ENCODE measurements at places on chromosomes 2 and 18. TPM values are rescaled to one million over a fixed set of nuclear protein-coding genes. Genes with fewer than 3 reads are reported as not detected.

DNA sequence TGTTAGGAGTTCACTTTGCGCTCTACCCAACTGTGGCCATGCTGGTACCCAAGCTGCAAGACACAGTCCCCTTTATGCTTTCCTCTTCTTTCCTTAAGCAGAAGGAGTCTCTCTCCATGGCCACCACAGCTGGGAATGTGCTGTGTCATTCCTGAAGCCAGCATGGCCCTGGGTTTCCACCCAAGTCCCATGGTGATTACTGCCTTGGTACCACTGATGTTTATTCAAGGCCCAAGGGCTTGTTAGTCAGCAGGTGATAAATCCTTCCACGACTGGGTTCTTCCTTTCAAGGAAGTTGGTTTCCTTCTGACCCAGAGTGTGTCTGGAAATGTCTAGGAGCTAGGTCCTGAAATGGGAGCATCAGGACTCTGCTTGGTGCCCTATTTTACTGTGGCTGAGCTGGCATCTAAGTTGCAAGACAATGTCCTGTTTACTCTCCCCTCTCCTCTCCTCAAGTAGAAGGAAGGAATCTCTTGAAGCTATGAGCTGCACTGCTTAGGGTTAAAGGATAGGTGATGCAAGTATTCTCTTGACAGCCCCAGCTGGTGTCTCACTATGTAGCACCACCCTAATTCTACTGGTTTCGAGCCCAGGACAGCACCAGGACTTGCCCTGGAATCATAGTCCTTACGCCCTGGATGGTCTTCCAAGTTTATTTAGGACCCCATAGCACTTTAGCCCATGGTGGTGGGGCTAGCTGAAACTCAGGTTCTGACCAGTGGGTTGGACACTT lies 18.7 kb upstream of the NUP35 start:
- no peak for DNase-seq

DNA sequence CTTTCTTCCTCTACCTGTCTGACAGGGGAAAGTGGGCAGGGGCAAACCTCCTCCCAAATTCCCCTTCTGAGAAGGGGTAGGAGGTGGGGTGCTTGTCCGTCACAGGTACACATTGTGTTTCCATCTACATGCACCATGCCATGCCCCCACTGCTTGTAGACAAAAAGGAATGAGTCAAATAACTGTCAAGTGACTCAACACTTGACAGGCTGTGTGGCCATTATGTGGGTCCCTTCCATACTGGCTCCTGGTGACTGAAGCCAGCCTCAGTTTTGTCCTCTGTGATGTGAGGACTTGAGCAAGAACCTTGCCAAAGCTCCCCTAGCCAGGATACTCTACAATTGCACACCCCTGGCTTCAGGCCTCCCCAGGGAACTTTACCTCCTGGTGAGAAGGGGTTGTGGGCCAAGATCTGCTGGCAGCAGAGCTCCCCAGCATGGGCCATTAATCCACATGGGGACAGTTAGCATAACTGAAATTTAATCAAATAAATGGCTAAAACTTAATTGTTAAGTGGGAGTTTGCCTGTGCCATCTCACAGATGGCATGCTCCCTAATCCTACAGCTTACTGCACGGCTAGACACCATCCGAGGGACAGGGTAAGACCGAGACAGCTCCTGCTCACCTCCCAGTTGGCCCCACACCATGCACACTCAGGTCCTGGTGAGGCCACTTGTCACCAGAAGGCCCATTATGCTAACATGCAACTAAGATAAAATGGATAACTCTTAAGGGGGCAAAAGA lies 140.2 kb downstream of the BCL11A start:
- no peak for DNase-seq

DNA sequence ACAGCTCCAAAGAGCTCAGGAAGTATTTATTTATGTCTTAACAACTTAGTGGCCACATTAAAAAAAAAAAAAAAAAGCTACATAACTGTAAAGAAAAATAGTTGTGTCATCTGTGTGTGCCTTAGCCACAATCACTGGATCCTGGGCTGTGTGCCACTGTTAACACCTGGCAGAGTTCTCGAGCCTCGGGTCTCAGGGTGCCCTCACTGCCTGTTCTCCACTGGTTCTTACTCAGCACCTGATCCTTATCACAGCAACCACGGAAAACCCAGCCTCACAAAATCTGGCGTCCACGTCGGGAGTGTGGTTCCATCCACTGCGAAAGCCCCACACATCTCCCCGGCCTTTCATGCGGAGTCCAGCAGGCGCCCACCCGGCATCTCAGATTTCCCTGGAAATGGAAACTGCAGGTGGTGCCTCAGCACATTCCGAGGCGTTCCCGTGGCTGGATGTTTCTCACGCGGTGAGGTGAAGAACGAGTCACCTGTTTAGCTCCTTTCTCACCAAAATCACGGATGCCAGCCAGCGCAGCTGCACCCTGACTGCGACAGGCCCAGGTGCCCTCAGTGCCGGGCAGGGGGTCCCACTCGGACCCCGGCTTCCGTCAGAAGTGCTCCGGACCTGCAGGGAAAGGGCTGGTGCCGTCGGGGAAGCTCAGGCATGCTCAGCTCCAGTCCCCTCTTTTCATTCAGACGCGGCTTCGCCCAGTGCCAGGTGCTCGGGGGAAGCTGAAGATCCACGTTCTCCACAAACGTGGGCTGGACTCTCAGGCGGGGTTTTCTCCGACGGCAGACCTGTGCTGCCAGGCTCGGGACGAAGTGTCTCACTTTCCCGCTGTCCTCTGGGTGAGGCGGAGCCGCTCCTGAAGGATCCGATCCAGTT lies 198.7 kb upstream of the SALL3 start:
- DNase-seq: no peak

- no peak for DNase-seq
Measured at GRCh38 chr2:181978351-181979150, 7.1 kb upstream of the PPP1R1C start.

DNA sequence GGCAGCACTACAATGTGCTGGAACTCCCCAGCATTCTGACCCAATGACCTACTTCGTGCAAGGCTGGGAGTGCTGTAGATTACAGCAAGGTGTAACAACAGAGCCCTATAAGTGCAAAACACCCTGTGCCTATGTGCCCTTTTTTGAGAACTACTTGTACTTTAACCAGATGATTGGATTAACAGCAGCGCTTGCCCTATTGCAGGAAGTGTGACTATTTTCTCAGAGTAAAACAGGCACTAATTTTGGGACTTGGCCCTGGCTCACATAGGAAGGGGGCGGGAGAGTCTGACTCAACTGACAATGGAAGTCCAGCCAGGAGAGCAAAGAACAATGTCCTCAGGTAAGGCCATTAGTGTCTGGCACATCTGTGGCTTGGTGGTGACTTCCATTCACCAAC lies 35.6 kb upstream of the RNF125 start:
- peak; percentile 11 for DNase-seq

GRCh38 chr18:8799001-8799400 lies 93.6 kb downstream of the MTCL1 start:
- DNase-seq: peak; percentile 33

GRCh38 chr2:107775791-107776190 lies 50.9 kb upstream of the RGPD4 start:
- no peak for DNase-seq

GRCh38 chr2:46876741-46877384 lies 38.7 kb downstream of the MCFD2 start:
- peak; percentile 61 for DNase-seq

DNA sequence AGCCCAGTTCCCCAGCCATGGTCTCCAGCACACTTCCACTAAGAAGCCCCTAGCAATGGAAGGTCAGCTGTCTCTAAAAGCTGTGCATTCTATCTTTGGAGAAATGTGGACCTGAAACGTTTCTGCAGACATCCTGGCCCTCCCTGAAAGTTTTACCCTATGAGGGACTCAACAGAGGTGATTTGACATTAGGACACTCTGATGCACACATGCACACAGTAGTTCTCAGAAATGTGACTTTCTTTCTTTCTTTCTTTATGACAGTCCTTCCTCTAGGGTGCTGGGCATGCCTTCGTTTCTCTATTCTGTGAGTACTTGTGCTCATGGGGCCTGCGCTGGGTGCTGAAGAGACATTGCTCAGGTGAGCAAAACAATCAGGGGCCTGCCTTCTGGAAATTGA lies 857.3 kb downstream of the RNF144A start:
- DNase-seq: no peak

DNA sequence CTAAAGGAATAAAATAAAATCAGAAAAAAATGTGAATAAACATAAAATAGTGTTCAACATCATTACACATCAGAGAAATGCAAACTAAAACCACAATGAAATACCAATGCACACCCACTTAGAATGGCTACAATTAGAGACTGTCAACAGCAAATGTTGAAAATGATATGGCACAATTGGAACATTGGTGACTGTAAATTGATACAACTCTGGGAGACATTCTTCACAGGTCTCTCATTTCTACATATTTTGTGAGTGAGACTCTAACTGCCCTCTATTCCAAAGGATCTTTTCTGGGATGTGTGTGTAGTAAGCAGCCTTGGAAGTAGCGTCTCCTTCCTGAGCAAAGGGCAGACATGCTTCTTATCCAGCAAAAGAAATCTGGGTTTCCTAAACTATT lies 323.0 kb downstream of the FBXO15 start:
- DNase-seq: no peak

The ALS2 gene
- 15.7 TPM for polyA plus RNA-seq

The MPP4 gene
- polyA plus RNA-seq: not detected

The LHCGR gene
- polyA plus RNA-seq: 0.37 TPM

The CROCC2 gene
- not detected for polyA plus RNA-seq

The COLEC12 gene
- polyA plus RNA-seq: 3.1 TPM

The FABP1 gene
- 0.14 TPM for polyA plus RNA-seq

The ATG16L1 gene
- polyA plus RNA-seq: 7.4 TPM

The UXS1 gene
- polyA plus RNA-seq: 7.1 TPM

Measured in heart right ventricle (tissue), 16 donors.